Activated T-cell treated with anti-CD3 and anti-CD28 coated beads for 48 hours (primary cell): ENCODE measurements at places on chromosomes 5 and 9.

DNA sequence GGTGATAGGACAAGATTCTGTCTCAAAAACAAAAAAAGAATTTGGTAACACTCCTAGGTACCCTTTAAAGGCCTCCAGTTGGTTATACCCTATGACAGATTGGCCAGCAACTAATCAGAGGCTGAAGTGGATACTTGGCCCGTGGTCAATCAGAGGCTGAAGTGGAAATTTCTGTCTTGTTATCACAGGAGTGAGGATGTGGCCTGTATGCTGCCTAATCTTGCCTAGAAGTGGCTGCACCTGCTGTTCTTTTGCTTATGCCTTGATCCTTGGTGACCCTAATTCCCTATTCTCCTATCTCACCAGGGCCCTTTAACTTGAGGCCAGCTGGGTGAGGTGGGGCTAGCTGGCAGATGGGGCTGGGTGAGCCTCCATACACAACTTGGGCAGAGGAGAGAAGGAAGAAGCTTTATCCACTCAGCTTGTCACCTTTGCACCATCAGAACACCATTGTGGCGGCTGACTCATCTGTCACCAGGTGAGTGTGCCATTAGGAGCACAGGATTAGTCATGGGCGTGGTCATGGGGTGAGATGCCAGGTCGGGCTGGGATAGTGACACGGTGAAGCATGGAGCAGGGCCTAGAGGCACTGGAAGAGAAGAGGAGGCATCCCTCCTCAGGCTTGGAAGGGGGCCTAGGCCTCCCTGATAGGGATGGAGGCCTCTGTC is 41.5 kb downstream of the SAR1B start:
- DNase-seq: peak; percentile 68

DNA sequence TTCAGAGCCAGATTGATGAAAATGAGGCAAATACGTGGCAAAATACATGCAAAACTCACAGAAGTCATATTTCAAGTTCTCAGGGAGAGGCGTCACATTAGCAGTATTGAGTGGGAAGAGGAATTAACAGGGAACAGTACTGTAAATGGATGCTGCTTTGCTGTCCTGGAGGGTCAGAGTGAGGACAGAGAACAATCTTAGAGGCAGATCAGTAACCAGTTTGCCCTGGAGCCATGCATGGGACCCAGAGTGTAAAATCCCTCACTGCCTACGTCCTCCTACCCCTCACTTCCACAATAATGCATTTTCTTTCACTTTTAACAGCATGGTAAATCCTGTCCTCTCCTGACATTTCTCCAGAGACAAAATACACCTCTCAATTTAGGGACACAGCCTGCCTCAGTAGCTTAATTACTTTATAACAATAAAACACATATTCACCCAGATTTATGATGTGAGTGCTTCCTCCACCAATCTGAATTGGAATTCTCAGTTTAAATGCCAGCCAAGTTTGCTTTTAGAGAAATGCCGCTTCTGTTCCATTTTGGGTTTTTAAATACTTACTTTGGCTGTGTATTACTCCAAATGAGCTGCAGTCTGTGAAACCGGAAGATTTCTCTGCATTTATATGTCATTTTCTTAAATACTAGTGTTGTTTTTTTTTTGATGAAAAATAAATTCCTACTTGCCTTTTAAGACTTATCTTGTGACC is 70.0 kb downstream of the LMNB1 start:
- no peak for DNase-seq

- no peak for DNase-seq
Observed at GRCh38 chr5:82564963-82565362, 286.8 kb upstream of the RPS23 start.

DNA sequence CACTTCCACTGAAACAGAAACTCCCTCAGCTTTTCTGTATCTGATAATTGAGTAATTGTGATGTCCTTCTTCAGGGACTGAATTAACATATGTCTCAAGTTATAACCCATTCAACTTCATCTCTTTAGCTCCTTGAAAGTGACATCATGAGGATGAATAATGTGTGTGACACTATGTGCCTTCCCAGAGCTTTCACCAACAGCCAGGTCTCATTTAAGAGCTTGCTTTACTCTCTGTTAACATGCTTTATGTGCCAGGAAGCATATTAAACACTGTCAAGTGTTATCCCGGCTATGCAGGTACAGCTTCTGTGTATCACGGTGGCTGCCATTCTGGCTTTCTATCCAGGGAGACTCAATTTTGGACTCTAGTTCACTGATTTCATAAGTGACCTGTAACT is 799.9 kb downstream of the CDH12 start:
- no peak for DNase-seq

GRCh38 chr9:126439402-126439765 is 112.8 kb downstream of the MVB12B start:
- no peak for DNase-seq

DNA sequence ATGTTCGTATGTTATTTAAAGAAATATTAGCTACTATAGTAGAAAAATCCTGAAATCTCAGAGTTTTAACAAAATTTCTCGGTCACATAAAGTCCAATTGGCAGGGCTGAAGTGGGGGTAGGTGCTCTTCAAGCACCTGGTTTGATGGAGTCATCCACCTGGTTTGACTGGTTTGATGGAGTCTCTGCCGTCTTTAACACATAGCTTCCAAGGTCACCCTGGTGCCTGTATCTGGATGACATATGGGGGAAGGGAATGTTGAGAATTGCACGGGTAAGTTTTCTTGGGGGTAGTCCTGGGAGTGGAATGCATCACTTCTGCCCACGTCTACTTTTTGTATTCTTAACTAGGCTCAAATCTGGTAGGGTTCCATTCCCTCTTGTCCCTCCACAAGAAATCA is 351.2 kb downstream of the SH3GL2 start:
- DNase-seq: no peak

- no peak for DNase-seq
Observed at GRCh38 chr5:137580030-137580429, 80.9 kb upstream of the SPOCK1 start.

DNA sequence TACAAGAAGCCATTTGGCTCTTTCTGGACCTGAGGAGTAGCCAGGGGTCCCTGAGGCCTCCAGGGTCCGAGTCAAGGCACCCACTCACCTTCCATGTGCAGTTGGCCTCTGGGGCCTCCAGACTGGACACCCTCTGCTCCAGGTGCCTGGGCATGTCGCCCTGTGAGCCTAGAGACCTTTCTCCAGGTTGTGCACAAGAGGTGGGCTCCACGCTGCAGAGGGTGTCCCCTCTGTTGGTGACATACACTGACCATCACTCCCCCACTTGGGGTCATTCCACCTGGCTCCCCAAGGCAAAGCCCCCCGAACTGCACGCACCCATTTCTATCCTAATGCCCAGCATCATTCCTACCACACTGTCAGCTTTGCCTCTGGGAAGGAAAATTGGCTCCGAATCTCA is 48.8 kb downstream of the RASGEF1C start:
- DNase-seq: no peak

- no peak for DNase-seq
Observed at GRCh38 chr9:88344013-88344412, 44.2 kb upstream of the SPIN1 start.

DNA sequence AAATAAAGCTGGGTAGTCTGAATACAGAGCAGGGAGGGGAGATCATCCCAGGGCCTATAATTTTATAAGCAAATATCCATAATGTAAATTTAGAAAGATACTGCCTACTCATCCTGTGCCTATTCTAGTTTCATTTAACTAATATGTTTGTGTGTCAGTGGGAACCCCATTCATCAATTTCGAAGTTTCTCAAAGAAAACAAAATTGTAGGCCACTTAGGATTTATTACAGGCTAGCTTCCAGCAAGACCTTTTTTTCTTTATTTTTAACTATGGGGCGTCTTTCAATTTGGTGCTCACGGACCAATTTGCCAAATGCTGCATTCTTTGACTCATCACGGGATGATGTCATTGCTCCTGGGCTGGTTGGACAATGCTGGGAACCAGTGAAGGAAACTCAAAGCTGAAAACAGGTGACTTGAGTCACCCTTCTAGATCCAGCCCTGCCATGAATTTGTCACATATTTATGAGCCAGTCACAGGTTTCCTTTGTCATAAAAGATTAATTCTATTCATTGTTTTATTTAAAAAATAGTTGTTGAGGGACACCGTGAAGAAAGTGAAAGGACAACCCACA is 13.4 kb downstream of the PCSK5 start:
- DNase-seq: no peak
